Neural crest cell (in vitro differentiated cells): ENCODE measurements at places on chromosomes 6 and 20. TPM values are rescaled to one million over a fixed set of nuclear protein-coding genes. Genes with fewer than 3 reads are reported as not detected.

GPSM3 gene
- total RNA-seq: 7.3 and 8.0 TPM in 2 replicates

DNA sequence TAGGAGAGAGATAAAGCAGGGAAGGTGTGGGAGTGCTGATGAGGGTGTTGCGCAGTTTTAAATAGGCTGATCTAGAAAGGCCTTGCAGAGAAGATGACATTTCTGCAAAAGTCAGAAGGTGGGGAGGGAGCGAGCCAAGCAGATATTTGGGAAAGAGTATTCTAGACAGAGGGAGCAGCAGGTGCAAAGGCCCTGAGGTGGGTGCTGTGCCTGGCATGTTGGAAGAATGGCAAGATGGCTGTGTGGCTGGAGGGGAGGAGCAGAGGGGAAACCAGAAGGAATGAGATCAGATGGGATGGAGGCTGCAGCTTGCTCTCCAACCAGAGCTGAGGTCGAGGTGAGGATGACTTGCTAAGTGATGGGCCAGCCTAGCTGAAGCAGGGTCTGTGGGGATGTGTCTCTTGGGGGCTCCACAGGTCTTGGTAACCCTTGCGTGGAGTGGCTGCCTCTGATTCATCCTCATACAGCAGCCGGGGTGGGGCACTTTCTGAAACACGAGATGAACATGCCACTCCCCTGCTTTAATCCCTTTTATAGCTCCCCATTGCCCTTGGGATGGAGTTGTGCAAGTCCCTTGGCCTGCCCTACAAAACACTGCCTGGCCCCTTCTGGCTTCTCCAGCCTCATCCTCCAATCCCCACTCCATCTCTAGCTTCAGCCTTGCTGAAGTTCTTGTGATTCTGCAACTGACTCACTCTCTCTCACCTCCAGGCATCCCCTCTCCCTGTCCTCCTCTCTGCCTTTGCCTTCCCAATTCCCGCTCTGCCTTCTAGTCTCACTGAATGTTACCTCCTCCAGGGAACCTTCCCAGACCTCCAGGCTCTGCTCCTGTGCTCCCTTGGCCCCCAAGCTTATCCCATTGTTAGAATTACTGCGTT, 94.1 kb downstream of the CDH22 start:
- DNase-seq: no peak

CYB5R4 gene
- 14.6 and 17.3 TPM in 2 replicates for total RNA-seq

- DNase-seq: no peak
Measured at GRCh38 chr6:6820641-6821238, 232.2 kb downstream of the LY86 start.

DNA sequence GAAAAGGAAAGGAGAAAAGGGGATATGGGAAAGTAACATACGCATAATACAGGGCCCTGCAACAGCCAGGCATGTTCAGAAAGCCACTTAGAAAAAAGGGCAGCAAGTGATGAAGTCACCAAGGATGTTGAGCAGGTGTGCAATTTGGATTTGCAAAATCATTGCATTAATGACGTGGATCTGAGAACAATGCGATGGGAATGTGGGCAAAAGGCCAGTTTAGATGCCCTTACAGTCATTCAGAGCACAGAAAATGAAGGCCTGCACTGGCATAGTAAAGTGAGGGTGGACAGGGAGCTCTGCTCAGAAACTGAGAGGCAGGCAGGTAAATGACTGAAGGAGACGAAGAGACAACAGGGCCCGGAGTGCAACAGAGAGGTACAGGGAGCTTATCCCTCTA, 123.7 kb upstream of the NHSL1 start:
- no peak for DNase-seq

FAM83C gene
- not detected in 2 replicates for total RNA-seq

C6orf58 gene
- total RNA-seq: 0.82 TPM in 1 of 2 replicates, not detected in the other

- no peak for DNase-seq
Measured at GRCh38 chr6:16756660-16757255, 4.5 kb downstream of the ATXN1 start.

- DNase-seq: no peak
Measured at GRCh38 chr6:20915626-20916025, 381.4 kb downstream of the CDKAL1 start.

- no peak for DNase-seq
Measured at GRCh38 chr20:34980543-34981233, 25.0 kb downstream of the MYH7B start.

- no peak for DNase-seq
Measured at GRCh38 chr6:111588366-111588765, 17.3 kb downstream of the TRAF3IP2 start.

- DNase-seq: no peak
Measured at GRCh38 chr6:139338795-139339194, 35.7 kb downstream of the CITED2 start.

DLL1 gene
- total RNA-seq: 53.9 and 59.8 TPM in 2 replicates

DNA sequence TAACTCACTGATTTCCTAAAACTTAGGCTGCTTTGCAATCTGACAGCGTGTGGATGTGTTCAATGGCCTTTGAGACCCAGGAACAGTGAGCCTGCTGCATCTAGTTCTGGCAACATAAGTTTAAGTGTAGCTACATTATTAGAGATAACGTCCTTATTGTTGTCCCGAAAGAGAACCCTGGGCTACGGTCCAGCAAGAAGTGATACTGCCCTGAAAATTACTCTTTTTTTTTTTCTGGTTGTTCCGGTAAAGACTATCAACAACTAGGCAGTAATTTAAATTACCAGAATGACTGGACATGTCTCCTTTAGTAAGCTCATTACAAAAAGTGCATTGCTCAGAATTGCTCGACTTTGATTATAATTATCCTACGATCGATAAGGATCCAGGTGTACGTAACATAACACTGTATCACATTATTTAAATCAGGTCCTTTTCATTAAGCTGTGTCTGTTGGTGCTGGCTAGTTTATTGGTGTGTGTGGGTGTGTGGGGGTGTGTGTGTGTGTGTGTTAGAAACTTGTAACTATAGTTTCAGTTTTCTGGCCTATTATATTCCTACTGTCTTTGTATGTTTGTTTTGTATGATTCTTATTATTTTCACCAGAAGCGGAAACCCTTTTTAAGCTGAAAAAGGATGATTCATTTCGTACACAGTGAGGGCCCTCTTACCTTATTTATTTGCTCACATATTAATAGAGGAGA, 3.0 kb downstream of the TSHZ2 start:
- no peak for DNase-seq

DNA sequence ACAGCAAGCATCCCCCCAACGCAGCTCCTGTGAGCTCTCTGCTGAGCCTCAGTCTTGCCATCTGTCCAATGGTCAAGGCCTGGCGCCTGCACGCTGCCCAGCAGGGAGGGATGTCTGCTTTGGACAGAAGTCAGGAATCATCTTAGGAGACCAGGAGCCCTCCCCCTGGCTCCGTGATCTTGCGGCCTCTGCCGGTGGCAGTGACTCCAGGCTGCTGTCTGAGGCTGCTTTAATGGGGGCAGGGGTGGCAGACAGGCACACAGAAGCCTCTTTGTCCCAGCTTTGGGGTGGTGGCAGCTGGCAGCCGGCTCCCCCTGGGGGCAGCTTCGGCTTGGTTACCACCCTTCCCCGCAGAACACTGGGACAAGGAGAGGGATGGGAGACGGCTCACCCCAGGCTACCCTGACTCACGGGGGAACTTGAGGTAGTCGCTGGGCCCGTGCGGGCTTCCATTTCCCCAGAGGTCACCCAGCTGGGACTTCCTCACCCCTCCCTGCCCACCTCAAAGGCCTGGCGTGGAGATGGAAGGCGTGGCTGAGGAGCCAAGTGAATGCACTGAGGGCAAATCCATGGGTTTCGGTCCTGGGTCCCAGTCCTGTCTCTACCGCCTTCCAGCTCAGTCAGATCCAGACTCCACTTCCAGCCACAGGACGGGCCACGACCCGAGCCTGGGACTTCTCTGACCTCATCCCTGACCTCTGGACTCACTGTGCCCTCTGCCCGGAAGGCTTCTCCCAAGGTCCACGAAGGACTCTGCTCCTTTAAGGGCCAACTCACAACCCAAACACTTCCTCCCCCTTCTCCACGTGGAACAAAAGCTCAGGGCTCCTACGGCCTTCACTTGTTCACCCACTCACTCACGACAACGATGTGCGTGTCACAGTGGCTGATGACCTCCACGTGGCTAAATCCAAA, 14.8 kb downstream of the PEDS1 start:
- DNase-seq: peak; percentile 55
